Breast epithelium (tissue), 4 donors: ENCODE measurements at places on chromosomes 16 and 17. TPM values are rescaled to one million over a fixed set of nuclear protein-coding genes. Genes with fewer than 3 reads are reported as not detected.
A peak's percentile ranks its signal among the peaks of the same experiment; 100 is the strongest.

Gene MT1F
- total RNA-seq = 12.1 TPM

GRCh38 chr16:80743772-80744171, 60.6 kb downstream of the CDYL2 start:
- DNase-seq = no peak

DNA sequence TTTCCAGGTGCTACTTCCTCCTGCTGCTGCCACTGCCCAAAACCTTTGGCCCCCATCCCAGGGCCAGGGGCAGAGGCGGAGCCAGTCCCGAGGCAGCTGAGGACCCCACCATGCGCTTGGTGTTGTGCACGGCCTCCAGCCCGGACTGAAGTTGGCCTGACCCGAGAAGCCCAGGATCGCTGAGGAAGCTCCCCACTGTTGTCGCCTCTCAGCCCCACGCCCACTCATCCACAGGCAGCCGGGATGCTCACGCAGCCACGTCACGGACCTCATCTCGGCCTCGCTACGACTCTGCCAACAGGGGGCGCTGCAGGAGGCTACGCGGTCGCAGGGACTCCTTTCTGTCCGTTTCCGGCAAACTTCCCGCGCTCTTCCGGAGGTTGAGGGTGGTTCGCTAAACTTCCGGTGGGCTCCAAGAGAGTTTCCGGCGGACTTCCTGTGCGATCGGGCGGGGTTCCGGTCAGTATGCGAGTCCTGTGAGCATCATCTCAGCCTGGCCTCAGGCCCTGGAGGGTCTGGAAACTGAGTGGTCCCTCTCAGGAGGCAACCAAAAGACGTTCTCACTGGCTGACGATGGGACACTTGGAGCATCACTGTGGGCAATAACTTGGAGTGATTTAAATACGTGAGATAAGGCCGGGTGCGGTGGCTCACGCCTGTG, 12.4 kb downstream of the ZG16B start:
- no peak for DNase-seq

GRCh38 chr17:50272711-50273653, 1.3 kb upstream of the TMEM92 start:
- peak; percentile 44 for DNase-seq
